Cerebellar nuclear complex (tissue), 1 donor: ENCODE measurements at places on chromosomes 6 and 20.

- DNase-seq, result no peak
These were observed 144.5 kb upstream of the DST start for GRCh38 chr6:56787209-56787608.

DNA sequence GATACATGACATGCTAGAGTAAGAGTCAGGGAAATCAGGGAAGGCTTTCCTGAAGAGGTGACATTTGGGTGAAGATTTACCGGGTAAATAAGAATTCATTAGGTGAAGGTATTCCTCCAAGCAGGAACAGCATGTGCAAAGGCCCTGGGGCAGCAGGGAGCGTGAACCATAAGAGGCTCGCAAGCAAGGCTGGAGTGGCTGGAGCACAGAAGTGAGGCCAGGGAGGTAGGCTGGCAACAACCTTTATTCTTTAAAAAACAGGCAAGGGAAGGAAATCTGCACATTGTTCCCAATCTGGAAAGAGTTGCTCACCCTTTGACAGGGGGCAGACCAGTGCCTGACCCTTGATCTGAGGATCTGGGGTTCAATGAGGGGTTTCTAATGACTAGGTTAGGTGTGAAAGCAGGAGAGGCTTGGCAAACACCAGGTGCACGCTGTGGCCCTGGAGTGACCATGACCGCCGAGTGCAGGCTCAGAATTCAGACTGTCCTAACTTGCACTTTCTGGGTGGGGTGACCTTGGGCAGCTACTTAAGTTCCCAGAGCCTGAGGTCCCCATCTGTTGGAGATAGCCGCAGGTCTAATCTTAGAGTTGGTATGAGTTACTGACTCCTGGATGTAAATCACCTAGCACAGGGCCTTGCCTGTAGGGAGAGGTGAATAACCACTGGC lies 1.9 kb downstream of the KIAA1755 start:
- DNase-seq, result no peak

GRCh38 chr20:48841196-48841874 lies 13.5 kb upstream of the PREX1 start:
- no peak for DNase-seq

DNA sequence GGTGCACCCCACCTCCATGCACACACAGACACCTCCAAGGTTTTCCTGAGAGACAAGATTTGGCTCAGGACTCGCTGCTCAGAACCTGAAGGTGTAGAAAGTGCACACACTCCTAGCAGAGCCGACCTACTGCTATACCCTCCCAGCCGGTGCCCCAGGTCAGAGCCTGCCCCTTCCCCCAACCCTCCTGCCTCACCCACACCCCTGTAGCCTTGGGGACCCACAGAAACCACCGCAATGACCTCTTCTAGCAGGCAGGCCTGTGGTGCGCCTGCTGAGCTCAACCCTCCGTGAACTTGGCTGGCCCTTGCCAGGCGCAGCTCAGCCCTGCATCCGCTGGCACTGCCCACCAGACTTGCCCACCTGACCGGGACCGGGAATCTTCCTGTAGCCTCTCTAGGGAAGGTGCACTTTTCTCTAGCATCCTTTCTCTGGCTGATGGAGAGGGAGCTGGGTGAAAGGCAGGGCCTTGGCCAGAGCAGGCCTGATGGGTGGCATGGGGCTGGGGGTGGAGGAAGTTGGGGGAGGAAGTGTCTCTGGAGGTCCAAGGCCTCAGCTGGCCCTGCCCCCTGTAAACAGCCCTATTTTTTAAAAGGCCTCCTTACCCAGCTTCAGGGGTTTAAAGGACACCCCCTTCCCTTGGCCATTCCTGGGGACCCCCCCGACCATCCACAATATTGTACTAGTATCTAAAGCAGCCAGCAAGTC lies 36.9 kb upstream of the SLCO4A1 start:
- no peak for DNase-seq

- no peak for DNase-seq
These were observed 91.8 kb upstream of the TGM3 start for GRCh38 chr20:2204021-2204420.

DNA sequence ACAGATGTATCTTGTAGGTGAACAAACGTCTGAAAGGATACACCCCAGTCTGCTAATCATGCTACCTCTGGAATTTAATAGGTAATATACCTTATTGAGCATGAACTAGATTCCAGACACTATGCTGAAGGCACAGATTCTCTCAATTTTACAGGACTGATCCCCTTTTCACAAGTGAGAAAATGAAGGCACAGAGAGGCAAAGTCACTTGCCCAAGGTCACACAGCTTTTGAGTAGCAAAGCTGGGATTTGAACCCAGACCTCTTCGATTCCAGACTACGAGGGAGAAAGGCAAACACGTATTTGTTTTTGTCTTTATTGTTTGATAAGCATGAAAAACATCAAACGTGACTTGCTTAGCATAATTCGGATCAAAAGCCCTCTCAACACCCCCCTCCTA lies 34.4 kb upstream of the PMEPA1 start:
- DNase-seq, result no peak

DNA sequence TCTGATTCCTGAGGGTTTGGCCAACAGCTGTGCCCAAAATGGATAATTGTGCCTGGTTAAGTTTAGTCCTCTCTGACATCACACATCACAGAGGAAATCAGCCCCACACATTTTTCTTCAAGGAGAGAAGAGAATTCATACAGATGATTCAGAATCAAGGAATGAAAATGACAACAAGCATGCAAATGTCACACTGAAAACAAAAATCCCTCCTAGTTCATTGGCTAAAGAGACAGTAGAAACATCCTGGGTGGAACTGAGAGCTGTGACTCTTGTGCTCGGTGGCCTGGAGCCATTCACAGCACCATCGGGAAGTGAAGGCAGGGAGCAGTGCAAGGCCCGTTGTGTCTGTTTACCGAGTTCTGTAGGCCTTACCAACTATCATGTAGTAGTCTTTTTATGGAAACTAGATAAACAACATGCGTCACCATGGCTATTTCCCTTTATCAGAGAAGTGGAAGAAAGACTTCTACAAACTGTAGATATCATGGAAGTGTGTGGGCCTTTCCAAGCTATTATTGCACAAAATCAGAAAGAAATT lies 81.7 kb upstream of the TENT5A start:
- no peak for DNase-seq

DNA sequence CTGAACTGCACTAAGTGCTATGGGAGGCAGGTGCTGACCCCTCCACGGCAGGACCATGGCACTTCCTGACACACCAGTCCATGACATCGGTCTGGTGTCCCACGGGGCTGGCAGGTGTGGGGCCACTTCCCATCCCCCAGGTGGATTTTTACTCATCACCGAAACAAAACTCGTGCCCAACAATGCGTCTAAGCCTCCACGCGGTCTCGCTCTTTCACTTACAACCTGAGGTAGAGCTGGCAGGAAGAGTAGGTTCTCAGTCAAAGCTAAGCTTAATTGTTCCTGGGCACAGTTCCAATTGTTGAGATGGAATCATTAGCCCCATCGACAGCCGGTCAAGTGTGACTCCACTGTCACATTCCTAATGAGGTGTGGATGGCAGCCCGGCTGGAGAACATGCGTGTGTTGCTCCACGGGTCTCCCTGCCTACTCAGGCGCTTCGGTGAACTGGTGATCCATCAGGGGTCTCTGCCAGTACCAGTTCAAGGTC lies 125.7 kb downstream of the SLC23A2 start:
- DNase-seq, result no peak

- DNase-seq, result no peak
These were observed 7.4 kb downstream of the ASXL1 start for GRCh38 chr20:32365564-32365963.

- DNase-seq, result no peak
These were observed 11.1 kb downstream of the EDEM2 start for GRCh38 chr20:35135867-35136586.

DNA sequence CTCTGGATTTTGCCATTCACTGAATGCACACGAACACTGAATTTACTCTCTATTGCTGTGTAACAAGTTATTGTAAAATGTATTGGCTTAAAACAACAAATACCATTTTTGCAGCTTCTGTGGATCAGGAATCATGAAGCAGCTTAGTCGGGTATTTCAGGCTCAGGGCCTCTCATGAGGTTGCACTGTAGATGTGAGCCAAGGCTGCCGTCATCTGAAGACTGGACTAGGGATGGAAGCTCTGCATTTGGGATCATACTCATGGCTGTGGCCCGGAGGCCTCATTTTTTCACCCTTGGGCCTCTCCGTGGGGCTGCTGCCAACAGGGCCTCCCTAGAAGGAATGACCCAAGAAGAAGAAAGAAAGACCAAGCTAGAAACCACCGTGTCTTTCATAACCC lies 492.4 kb upstream of the CDH4 start:
- DNase-seq, result no peak

- no peak for DNase-seq
These were observed 103.1 kb downstream of the DST start for GRCh38 chr6:56539527-56540105.

GRCh38 chr20:58389324-58389967 lies 417 bp downstream of the VAPB start:
- no peak for DNase-seq

DNA sequence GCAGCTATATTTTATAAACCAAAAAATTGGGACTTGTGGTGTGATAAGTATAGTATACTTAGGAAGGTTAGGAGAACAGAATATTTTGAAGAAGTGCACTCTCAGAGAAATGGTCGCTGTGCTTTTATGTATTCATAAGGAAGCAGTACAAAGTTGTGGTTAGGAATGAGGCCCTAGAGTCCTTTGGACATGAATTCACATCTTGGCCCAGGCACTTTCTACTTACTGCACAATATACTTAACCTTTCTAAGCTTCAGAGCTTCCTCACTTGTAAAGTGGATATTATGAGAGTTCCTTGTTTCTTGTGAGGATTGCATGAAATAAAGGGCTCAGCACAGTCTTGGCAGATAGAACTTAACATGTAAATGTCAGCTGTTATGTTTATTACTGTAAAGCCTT lies 21.0 kb upstream of the SERINC3 start:
- DNase-seq, result no peak
